ENCODE measurements at places on chromosomes 7 and 10.

DNA sequence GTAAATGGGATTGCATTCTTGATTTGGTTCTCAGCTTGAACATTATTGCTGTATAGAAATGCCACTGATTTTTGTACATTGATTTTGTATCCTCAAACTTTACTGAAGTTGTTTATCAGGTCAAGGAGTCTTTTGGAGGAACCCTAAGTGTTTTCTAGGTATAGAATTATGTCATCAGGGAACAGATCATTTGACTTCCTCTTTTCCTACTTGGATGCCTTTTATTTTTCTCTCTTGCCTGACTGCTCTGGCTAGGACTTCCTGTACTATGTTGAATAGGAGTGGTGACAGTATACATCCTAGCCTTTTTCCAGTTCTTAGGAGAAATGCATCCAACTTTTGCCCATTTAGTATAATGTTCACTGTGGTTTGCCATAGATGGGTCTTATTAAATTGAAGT lies 48.8 kb downstream of the ANXA8 start:
- DNase-seq = no peak

- DNase-seq = no peak
Observed at GRCh38 chr10:107971973-107972372, 807.5 kb upstream of the SORCS1 start.

GRCh38 chr10:68087685-68088401 lies 12.8 kb upstream of the HERC4 start:
- no peak for DNase-seq

DNA sequence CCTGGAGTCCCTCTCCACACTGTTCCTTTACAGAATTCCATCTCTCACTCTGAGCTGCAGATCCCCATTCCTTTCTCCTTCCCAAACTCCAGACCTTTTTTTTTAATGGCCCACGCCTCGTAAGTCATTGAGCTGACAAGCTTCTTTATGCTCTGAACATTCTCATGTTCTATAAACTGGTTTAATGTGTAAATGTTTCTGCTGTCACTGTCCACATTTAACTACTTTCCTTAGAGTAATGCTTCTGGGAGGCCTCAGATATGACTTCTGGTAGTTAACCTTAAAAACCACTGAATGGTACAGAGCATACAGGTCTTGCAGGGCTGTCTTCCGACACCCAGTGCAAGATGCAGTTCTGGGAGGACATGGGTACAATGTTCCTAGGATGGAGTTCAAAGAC lies 71.1 kb upstream of the CAMK2B start:
- no peak for DNase-seq

GRCh38 chr7:43692582-43693373 lies 36.5 kb downstream of the COA1 start:
- no peak for DNase-seq
